Smooth muscle cell of the brain vasculature (primary cell): ENCODE measurements at places on chromosomes 2 and 18.

DNA sequence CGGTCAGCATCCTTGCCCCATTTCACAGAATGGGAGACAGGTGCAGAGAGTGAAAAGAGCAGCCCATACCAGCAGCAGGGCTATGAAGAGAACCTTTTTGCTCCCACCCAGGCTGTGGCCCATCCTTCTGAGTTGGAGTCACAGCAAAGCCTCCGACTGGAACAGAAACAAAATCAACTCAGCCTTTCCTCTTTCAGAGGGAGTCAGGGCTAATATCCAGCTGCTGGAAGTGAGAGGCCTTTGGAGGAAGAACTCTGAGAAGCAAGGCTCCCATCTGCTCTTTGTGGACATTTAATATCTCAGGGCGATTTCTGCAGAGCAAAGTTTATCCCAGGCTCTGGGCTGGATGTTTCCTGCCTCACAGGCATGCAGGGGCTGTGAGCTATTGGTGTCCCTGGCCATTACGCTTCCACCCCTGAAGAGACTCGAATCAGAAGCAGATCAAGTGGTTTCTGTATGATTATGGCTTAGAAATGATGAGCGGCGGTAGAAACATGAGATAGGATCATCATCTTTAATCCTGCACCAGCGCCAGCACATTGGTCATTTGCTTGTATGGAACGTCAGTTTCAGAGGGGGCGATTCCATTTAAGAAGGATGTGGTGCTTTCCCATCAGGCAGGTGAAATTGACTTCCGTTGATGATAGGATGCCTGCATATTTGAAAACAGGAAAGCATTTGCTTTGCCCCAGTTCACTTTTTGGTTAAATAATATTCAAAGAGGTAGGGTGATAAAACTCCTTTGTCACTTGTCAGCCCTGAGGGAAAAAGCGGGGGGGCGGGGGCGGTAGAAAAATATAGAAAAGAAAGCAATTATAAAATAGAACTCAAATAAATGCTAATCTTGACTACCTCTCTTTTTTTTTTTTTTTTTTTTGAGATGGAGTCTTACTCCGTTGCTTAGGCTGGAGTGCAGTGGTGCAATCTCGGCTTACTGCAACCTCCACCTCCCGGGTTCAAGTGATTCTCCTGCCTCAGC lies 152.4 kb downstream of the LRRC30 start:
- no peak for DNase-seq

DNA sequence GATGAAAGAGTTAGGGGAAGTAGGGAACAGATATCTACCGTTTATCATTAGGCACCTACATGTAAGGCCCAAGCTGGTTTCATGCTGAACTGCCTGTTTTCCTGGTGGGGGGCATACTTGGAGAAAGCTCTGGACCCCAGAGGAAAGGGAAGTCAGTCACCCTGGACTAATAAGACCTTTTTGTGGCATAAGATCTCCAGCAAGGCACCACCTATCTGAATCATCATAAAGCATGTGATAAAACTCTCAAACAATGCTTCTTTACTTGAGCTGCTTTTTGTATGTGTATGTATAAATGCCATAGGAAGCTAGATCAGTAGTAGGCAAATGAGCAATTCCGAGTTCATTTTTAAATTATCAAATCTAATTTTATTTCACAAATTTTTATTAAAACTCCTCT lies 104.8 kb downstream of the TANC1 start:
- DNase-seq, result no peak

DNA sequence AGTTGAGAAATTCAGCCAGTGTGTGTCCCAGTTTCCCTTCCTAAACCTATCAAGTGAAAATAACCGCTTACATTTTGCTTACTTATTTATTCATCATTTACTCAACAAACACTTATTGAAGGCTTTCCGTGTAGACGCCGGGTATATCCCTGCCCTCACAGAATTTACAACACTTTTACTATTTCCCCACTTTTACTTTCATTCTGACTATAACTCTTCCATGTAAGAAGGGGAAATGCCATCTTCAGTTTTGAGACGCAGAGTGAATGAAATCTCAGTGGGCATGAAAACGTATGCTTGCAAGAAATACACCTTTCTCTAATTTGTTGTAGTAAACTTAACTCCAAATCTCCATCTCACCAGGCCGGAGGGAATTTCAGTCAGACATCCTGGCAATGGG lies 251.0 kb upstream of the CHAC2 start:
- no peak for DNase-seq

DNA sequence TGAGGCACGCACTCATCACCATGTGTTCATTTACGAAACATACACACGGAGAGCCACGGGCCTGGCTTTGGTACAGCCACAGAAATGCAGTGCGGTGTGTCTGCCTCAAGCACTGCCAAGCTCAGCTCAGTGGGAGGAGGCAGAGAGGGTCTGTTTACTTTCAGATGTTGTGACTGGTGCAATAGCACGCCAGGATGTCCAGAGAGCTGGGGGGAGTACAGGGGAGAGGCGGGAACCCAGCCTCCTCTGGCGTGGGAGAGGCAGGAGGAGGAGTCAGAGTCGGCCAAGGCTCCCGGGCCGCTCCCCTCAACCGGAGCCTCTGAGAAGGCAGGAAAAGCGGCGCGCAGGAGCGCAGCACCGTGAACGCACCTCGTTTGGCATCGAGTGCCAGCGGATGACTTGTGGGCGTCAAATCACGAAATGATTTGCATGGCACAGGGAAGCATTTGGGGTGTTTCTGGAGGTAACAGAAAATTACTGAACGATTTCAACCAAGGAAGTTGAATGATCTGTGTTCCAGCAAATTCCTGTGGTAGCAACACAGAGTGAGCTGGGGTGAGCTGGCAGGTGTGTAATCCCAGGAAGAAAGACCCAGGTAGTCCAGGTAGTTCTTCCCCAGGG lies 143.0 kb downstream of the ZNF516 start:
- DNase-seq, result no peak

DNA sequence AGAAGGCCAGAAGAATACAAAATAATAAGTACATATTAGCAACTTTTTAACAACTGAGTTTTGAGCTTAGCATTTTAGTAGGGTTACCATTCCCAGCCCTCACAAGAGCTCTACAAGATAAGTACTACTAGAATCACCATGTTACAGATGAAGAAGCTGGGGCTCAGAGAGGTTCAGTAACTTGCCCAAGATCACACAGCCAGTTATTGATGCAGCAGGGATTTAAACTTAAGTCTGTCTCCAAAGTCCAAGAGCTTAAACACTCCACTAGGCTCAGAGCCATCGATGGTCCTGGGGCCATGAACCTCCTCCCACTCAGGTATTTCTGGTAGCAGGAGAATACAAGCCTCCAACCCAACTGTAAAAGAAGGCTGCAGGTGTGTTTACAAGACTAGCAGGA lies 30.8 kb downstream of the TNS1 start:
- no peak for DNase-seq

- no peak for DNase-seq
Observed at GRCh38 chr2:47512581-47513083, 109.7 kb downstream of the MSH2 start.

DNA sequence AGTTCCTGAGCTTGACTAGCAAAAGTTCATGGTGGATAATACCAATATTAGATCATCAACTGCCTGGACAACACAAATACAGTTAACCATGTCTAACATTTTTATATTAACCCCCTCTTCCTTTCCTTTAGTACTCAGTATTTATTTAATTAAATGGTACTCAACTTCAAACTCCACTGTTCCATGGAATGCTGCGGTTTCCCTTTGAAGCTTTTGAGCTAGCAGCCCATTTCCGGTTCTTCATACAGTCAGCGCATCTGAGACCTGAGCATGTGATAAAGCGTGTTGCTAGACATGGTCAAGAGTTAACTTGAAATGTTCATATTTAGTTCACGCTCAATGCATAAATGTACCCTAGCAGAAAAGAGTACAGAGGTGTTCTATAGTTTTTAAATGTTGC lies 278.4 kb downstream of the ALPK2 start:
- no peak for DNase-seq

DNA sequence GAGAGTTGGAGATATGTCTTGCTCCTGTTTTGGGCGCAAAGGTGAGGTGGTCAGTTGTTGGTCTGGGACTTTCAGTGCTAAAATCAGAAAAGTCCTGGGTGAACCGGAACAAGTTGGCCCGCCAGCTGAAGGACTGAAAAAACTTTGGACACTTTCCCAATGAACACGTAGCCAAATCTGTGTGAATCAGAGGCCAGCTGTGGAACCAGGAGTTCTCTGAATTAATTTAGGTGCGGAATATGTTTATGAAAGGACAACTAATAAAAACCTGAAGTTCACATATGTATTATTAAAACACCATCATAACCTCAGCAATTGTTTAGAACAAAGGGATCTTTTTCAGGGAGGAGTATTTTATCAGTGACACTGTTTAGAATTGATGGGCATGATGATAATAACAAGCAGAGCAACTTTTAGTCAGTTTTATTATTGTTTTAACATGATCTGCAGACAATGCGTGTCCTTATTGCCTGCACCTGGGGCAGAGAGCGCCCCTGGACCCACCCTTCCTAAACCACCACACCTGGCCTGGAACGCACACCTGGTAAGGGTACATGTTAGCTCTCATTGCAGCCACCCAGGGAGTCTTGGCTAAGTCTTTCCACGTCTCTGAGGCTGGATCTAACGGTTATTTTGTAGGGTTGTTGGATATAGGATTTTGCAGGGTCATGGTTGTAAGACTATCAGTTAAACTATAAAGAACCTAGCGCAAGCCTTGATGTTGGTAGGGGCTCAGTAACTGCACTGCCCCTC lies 9.9 kb upstream of the ODC1 start:
- no peak for DNase-seq

- no peak for DNase-seq
Observed at GRCh38 chr2:117170897-117171296, 643.6 kb upstream of the DDX18 start.

- no peak for DNase-seq
Observed at GRCh38 chr2:102208774-102209173, 22.0 kb downstream of the IL1RL2 start.

GRCh38 chr18:72444111-72444797 lies 99.9 kb downstream of the CBLN2 start:
- no peak for DNase-seq

- DNase-seq, result no peak
Observed at GRCh38 chr2:118675531-118675930, 171.9 kb downstream of the EN1 start.

DNA sequence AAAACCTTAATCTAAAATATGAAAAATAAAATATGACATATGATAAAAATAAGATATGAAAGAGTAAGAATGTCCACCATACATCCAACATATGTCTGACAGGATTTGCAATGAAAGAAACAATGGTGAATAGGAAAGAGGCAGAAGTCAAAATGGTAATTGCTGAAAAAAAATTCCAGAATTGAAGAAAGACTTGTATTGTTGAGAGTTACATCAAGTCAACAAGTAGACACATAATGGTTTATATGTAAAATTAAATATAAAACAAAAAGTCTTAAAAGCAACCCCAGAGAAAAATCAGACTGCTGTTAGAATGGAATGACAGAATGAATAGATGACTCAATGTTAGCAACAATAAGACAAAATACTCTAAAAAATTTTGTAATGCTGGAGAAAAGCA lies 255.1 kb downstream of the DOK6 start:
- no peak for DNase-seq

DNA sequence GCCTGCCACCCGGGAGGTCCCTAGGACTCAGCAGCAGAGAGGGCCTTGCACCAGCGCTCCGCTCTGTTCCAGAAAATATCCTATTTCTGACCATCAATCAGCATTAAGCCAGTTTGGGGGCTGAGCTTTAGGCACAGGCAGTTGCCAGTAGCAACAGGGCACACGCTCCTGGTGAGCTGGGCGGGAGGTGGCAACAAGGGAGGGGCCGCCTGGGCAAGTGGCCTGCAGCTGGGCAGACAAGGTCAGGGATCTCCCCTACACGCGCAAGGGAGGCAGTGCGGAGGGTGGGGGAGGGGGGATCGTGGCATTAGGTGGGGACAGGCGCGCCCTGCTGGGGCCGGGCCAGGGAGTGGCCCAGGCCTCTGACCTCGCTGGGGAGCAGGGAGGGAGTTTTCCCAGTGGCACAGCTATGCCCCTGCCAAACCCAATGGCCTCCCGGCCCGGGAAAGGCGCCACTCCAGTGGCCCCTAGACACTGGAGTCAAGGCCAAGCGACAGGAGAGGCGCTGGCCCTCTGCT lies 302.8 kb downstream of the NCKAP5 start:
- no peak for DNase-seq

DNA sequence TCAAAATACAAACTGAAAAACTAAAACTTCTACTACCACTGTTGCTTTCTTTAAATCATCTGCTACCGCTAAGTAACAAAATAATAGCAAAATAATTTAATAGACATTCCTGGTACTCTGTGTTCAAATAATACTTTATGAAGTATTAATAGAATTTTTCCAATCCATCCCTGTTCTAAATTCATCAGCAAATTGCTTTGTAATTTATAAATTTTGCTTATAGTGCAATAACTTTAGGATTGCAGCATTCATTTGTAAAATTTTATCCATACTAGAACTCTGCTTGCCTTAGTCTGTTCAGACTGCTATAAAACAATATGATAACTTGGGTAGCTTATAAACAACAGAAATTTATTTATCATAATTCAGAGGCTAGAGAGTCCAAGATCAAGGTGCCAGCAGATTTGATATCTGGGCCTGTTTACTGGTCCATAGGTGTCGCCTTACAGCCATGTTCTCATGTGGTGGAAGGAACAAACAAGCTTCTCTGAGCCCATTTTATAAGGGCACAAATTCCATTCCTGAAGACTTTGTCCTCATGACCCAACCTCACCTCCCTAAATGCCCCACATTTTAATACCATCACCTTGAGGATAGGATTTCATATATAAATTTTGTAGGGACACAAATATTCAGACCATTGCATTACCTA lies 415.1 kb upstream of the MAP2 start:
- DNase-seq, result no peak

DNA sequence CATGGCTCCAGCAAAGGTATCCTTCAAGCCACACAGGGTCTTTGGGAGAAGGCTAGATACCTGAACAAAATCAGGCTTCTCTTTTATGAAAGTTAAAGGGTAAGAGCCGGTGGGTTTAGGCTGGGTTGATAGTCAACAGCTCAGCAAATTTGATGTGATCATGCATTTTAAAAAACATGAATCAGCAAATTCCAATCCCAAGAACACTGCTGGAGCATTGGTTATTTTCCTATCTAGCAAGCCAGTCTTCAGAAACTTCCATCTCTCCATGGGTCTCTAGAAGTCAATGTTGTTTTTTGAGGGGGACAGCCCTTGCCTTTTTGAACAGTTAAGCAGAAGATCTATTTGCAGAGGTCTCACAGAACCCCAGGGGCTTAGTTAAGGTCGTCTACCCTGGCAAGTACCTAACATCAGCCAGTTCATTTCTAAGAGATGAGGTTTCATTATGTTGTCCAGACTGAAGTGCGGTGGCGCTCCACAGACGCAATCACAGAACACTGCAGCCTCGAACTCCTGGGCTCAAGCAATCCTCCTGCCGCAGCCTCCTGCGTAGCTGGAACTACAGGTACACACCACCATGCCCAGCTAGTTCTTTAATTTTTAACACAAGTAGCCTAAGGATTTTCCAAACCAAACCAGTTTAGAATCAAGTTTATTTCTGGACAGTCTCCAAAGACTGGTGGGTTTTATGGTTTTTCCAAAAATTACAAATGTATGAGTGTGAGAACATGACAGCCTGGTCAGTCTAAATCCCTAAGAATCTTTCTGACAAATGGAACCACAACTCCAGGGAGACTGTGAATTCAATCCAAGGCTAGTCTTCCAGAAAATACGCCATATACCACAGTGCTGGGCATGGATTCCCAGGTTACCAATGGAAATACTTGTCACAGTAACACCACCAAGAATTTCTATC lies 4.1 kb upstream of the ZCCHC2 start:
- no peak for DNase-seq
